IMR-90 (cell line): ENCODE measurements at places on chromosomes 3 and 15. TPM values are rescaled to one million over a fixed set of nuclear protein-coding genes. Genes with fewer than 3 reads are reported as not detected.

ULK3 gene
- 8.6 and 11.8 TPM in 2 replicates for total RNA-seq

CYP1A2 gene
- total RNA-seq: not detected in 2 replicates

ATP13A4 gene
- total RNA-seq: under 0.01 TPM in 1 of 2 replicates, not detected in the other

CRTAP gene
- total RNA-seq: 86.9 and 108 TPM in 2 replicates

OSTN gene
- total RNA-seq: 0.28 TPM in 1 of 2 replicates, not detected in the other

RPSA gene
- total RNA-seq: 1,415 and 1,531 TPM in 2 replicates

CPNE9 gene
- not detected in 2 replicates for total RNA-seq

PRSS50 gene
- not detected in 2 replicates for total RNA-seq

- no peak for DNase-seq
Observed at GRCh38 chr3:71264840-71265239, 318.7 kb downstream of the FOXP1 start.

- no peak for DNase-seq
Observed at GRCh38 chr15:59179717-59180116, 26.9 kb upstream of the LDHAL6B start.

DNA sequence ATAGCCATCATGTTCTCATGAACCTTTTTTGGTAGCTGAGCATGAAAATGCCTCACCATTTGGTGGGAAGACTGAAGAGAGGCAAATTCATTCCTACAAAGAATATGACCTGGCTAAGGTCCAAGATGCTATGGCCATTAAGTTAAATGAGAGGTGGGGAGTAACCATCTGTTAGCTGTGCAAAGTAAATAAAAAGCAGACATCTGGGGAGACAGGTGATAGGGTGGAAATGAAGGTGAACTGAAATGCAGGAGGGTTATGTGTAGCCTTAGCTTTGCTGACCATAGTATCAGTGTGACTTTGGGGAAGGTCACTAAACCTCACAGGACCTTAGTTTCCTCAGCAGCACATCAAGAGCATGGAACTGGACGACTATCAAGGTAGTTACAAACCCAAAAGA lies 111.0 kb upstream of the STRIT1 start:
- DNase-seq: no peak

DNA sequence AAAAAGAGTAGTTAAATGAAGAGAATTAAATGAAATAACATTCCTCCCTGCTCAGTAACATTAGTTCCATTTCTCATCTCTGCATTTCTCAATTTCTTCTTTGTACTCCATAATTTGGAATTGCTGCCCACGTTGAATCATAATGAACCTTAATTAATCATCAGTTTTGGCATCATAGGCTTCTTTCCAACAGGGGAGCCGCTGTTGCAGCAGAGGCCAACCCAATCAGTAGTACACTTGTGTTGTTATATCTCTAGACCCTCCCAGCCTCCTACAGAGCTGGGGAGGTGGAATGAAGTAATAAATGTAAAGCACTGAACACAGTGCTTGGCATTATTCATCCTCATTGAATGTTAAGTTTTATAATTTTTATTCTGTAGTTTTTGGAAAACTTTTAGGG lies 240.7 kb downstream of the CHST2 start:
- DNase-seq: no peak

- no peak for DNase-seq
Observed at GRCh38 chr3:33537133-33537532, 96.9 kb upstream of the UBP1 start.

GRCh38 chr15:78130466-78131294 lies 565 bp downstream of the CIB2 start:
- DNase-seq: no peak

DNA sequence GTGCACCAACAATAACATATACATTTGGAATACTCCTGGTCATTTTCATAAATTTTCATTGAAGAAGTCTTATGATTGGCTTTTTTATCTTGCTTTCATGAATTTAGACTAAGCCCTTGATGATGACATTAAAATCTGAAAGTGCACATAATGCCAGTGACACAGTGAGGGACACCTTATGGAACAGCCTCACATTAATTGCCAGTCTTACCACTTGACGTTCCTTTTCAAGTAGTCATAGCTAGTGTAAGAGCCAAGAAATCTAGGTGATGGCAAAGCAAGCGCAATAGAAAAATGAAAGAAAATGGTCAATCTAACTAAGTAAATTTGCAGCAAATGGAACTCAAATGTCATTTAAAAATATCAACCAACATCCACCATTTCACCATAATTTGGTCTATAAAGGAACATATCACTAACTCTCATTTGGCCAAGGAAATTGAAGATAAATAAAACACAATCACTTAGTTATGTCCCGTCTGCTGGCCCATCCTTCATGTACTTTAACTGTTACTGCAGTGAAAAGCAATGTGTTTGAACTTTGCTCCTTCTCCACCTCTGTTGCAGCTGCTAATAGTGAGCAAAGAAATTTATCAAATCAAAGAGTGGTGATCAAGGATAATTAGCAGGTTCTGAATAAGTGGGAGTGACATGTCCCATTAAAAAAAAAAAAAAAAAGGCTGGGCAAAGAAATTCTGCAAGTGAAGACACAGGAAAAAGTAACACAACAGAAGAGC lies 110.0 kb downstream of the TJP1 start:
- DNase-seq: no peak

DNA sequence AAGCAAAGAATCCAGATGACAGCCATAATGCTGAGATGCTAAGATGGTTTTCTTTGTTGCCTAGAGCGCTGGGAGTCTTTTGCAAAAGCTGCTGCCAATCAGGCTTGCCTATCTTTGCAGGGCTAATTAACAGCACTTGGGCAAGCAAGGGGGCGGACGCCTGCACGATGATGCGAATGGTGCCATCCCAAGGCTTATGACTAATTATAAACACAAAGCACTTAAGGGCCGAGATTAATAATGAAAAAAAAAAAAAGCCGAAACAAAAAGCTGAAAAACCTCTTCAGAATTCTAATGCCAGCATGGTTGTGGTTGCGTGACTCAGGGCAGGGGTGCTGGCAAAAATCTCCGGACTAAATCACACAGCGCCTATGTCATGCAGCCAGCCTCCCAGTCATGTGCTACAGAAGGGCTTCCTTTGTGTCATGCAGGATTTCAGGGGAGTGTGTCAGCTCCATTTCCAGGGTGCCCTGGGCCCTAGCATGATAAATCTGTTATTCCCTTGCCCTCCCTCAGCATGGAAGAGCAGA lies 185.0 kb upstream of the ANKRD28 start:
- DNase-seq: peak; percentile 96

GRCh38 chr3:149091983-149092382 lies 5.7 kb upstream of the HLTF start:
- no peak for DNase-seq

DNA sequence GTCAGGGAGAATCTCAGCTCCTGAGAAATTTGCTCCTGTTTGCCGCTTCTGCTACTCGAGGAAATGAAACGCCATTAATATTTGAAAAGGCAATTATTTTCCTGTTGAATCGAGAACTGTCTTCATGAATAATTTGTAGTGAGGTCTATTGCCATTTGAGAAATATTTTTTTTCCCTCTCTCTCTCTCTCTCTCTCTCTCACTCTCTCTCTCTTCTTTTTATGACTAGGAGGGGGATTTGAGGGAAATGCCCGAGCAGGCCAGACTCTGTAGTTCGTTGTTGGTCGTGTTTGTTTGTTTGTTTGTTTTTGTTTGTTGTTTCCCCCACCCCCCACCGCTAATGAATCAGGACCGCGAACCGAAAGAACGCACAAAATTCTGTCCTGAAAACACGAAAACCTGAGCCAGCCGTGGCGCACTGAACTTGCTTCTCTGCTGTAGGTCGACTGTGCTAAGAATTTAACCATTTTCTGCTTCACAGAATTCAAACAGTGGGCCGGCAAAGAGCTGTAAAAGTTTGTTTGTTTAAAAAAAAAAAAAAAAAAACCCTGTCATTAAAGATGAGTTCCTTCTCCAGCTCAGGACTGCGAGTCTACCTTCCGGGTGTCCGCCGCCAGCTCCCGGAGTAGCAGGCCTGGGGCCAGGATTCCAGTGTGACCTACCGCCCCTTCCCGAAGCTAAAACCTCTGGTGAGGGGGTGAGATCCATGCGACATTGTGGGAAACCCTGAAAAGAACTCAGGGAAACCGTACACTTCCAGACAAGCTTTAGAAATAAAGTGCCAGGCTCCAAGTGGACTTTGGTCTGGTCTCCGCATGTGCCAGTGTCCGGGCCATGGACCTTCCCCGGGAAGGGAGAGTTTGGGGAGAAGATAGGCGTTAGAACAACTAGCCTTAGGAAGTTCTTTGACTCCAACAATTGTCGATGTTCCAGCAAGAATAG lies 12.1 kb downstream of the ZIC4 start:
- no peak for DNase-seq

GRCh38 chr15:67808821-67809220 lies 16.5 kb upstream of the SKOR1 start:
- no peak for DNase-seq

GRCh38 chr3:37993820-37994638 lies 3.4 kb downstream of the VILL start:
- peak; percentile 75 for DNase-seq

DNA sequence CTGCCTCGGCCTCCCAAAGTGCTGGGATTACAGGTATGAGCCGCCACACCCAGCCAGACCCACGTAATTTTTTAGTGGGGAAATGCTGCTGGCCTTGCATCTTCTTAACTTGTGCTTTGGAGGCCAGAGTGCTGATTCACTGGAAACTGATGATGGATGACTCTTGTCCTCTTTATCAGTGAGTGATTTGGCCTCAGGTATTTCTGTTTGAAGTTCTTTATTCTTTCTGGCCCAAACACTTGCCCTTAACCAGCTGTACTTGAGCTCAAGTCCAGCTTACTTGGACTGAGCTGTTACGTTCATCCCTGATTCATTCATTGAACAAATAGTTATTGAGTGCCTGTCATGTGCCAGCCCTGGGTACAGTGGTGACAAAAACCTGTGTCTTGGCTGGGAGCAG lies 4.2 kb downstream of the PTPN23 start:
- DNase-seq: peak; percentile 25

DNA sequence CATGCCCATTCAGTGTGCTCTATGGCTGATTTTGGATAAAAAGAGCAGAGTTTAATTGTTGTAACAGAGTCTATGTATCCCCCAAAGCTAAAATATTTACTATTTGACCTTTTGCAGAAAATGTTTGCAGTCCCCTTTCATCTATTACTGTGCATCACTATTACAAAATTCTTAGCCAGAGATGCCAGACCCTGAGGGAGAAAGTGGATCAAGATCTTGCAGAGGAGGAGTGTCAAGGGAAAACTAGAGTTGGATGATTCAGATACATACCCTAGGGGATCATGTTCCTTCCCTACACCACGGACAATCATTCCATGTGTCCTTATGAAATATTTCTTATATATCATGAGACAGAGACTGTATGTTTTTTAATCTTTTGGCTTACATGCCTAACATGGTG lies 68.6 kb upstream of the TPRG1 start:
- no peak for DNase-seq
